ENCODE measurements at places on chromosomes 7 and 10. TPM values are rescaled to one million over a fixed set of nuclear protein-coding genes. Genes with fewer than 3 reads are reported as not detected.

DNA sequence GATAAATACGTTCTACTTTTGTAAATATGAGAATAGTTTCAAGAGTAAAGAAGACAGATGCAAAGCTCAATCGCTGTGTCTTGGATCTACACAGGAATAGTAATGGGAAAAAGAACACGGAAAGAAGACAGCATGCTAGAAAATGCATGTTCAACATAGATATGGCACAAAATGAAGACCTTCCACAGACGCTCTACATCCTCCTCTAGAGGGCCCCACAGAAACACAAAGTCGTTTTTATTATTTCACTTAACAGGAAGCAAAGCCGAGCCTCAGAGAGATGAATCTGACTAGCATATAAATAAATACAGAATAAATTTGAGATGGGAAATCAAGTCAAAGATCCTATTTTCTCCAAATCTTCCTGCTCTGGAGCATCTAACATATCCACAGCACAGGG lies 292.6 kb downstream of the PARD3 start:
- no peak for DNase-seq
- peaks cover 5% of the 10 kb centered on the region for H3K4me1 ChIP-seq
- no peak overlapping the region for H3K27ac ChIP-seq
- no peaks in the 10 kb centered on the region for H3K36me3 ChIP-seq

GRCh38 chr10:43598446-43598845 lies 7.8 kb upstream of the ZNF485 start:
- H3K4me3 ChIP-seq, result no peak overlapping the region
- no peak overlapping the region for H3K27ac ChIP-seq
- peaks cover 10% of the 10 kb centered on the region for H3K27me3 ChIP-seq
- no peak for DNase-seq
- peaks cover 5% of the 10 kb centered on the region for H3K36me3 ChIP-seq
- H3K4me1 ChIP-seq, result peaks cover 22% of the 10 kb centered on the region

DNA sequence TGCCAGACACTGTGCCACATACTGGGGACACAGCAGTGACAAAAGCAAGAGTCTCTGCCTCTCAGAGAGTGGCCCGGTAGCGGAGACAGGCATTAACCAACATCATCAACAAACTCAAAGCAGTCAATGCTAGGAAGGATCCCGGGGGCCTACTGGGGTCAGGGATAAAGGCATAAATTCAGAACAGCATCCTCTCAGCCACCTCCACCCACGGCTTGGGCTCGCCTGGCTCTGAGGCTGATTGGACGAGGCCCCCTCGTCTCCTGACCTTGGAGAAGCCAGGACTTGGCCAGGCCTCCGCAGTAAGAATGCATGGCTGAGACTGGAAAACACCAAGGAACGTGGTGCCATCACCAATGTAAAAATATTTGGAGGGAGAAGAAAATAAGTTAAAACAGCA lies 102.1 kb downstream of the ARHGAP22 start:
- no peak overlapping the region for H3K4me3 ChIP-seq
- no peaks in the 10 kb centered on the region for H3K4me1 ChIP-seq
- no peak for DNase-seq
- no peak overlapping the region for H3K27ac ChIP-seq

DNA sequence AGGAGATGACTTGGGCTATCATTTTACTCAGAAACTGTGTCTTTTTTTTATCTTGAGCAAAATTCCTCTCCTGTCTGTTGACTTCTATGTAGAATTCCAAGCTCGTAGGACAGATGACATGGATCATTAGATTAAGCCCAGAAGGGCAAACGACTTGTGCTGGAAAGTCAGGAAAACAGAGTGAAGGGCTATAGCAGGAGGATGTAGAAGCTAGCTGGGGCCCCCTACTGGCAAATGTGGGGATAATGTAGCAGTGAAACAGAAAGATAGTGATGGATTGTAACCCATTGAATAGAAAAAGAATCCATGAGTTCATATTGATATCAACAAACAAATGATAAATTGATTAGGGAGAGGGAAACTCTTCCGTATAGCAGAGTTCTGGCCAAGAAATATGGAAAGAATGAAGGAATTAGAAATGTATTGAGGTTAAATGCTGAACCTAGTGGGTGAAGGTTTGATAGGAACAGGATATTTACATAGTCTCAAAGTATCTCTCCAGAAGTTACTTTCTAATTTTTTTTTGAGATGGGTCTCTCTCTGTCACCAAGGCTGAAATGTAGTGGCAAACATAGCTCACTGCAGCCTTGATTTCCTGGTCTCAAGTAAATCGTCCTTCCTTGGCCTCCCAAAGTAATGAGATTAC lies 103.6 kb downstream of the LYZL1 start:
- no peak overlapping the region for H3K4me3 ChIP-seq
- no peaks in the 10 kb centered on the region for H3K4me1 ChIP-seq
- H3K27me3 ChIP-seq, result no peaks in the 10 kb centered on the region

DNA sequence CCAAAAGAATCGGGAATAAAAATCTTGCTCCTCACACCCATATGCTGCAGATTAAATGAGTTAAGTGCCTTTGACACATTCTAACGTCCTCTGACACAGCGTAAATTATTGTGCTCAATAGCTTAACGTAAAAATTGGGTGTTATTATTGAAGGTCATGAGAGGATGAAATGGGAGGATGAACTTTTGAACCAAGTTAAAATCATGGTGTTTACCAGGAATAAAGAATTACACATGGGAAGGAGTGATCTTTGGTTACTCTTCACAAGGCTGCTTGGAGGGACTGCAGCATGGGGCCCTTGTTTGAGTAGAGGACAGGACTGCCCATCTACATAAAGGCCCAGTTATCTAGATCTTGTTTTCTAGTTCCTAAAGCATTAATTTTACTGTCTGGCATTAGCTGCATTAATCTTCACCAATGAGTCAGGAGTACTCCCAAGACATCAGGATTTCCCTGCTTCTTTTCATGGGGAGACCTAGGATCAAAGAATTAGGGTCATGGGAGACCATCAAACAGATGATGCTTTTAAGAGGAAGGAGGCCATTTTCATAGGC lies 84.9 kb upstream of the PRR15 start:
- H3K36me3 ChIP-seq, result no peaks in the 10 kb centered on the region

DNA sequence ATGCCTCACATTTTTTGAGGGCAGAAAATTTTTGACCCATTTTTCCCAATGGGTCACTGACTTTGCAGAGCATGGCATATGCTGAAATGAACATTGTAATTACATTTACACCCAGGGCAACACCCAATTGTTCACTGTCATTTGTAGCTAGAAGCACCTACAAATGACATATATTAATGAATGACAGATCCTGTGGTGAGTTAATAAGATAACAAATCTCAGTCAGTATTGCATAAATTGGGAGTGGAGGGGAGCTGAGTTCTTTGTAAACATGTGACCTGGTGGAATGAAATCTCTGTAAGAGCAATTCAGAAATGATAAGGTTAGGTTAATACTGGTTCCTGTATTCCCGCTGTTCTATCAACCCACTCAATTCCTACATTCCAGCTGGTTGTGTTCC lies 255.1 kb upstream of the LRRN3 start:
- H3K36me3 ChIP-seq, result peaks cover 2% of the 10 kb centered on the region
- DNase-seq, result no peak
- peaks cover 21% of the 10 kb centered on the region for H3K4me1 ChIP-seq
- H3K4me3 ChIP-seq, result no peak overlapping the region
- no peaks in the 10 kb centered on the region for H3K27me3 ChIP-seq

DNA sequence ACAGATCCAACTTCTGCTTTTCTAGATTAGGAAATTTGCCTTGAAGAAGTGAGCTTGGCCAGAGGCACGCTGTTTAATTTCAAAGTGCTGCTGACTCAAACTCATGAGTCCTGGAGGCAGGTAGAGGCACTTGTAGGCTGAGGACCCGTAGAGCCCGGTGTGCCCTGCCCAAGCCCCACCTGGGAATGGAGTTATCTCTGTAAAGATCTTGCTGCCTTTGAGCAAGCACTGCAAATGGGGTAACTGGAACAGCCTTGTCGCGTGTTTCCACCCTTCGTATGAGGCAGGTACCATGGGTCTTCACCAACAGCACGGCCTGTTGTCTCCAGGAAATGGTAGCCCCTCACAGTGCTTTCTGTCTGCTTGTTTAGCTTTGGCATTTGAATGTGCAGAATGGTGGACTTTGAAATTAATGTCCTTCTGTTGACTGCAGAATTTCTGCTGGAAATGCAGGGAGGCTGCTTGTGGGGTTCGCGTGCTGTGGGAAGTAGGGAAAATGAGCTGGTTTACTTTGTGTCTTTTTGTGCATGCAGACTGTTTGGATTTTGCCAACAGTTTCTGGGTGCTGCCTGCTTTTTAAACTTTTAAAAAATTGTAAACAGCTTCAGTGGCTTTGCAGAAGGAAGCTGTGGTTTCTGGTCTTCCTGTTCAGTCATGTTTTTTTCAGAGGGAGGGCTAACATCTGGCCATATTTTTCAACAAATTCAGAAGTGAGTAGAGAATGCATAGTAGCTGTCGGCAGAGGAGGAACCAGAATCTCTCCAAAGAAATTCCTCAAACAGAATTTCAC lies 27.2 kb downstream of the CCM2 start:
- peak overlapping the region; percentile 81 for H3K4me3 ChIP-seq
- H3K27me3 ChIP-seq, result no peaks in the 10 kb centered on the region
- DNase-seq, result peak; percentile 23
- H3K4me1 ChIP-seq, result peaks cover 86% of the 10 kb centered on the region
- peaks cover 42% of the 10 kb centered on the region for H3K36me3 ChIP-seq
- peak overlapping the region; percentile 78 for H3K27ac ChIP-seq

GRCh38 chr7:123987445-123987844 lies 45.4 kb downstream of the TMEM229A start:
- H3K36me3 ChIP-seq, result no peaks in the 10 kb centered on the region
- H3K27ac ChIP-seq, result no peak overlapping the region
- H3K27me3 ChIP-seq, result peaks cover 6% of the 10 kb centered on the region
- DNase-seq, result no peak

DNA sequence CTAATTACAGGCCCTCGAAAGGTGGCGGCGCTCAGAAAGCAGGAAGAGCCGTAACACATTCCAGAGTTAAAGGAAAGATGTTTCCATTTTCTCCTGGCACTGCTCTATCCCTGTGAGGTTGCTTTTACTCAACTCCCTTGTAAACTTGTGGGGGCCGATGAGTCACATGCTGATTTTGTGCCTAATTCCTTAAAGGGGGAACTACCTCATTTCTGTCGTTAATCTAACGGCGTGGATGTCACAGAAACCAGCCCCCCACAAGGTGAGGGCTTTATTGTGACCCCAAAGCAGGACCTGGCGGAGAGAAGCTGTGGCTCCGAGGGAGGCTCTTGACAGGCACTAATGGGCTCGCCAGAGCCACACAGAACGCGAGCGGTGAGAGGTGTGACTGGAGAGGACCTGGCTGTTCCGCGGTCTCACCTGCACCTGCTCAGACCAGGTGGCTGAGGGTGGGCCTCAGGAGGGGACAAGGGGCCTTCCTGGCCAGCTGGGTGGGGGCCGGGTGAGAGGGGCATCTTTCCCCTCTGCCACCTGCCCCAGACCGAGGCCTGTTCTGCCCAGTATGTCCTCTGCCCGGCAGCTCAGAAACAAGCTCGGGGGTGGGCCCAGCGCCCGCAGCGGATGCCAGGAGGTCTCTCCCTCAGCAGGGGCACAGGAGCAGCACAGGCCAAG lies 50.9 kb downstream of the CALML3 start:
- no peaks in the 10 kb centered on the region for H3K4me1 ChIP-seq
- no peaks in the 10 kb centered on the region for H3K27me3 ChIP-seq
- H3K4me3 ChIP-seq, result no peak overlapping the region
- H3K27ac ChIP-seq, result no peak overlapping the region

DNA sequence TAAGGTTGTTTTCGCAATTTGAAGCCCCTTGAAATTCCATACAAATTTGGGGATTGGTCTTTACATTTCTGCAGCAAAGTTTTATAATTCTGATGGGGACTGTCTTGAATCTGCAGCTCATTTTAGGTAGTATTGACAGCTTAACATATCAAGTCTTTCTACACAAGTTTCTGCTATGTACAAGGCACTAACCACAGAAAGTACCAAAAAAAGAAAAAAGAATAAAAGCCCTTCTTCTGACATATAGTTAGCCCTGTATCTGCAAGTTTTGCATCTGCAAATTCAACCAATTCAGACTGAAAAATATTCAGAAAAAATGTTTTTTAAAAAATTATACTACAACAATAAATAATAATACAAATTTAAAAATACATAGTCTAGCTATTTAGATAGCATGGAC lies 15.3 kb downstream of the POT1 start:
- no peak overlapping the region for H3K4me3 ChIP-seq
- no peak for DNase-seq
- no peak overlapping the region for H3K27ac ChIP-seq
- peaks cover 9% of the 10 kb centered on the region for H3K36me3 ChIP-seq
- no peaks in the 10 kb centered on the region for H3K4me1 ChIP-seq

Gene ANKRD16
- 3.9 TPM for total RNA-seq

Gene ARHGEF35
- 3.8 TPM for total RNA-seq

Gene GLCCI1
- total RNA-seq, result 26.1 TPM

Gene BTBD16
- not detected for total RNA-seq

Gene TLX1
- total RNA-seq, result not detected

Gene ENKUR
- total RNA-seq, result not detected

Gene ATAD1
- 55.9 TPM for total RNA-seq

Gene ABCC2
- total RNA-seq, result 1.5 TPM

Measured in activated T-cell treated with anti-CD3 and anti-CD28 coated beads, Interleukin-2, amount 50 U/mL, for 72 hours (primary cell).